ENCODE measurements at places on chromosomes 11 and 22.

DNA sequence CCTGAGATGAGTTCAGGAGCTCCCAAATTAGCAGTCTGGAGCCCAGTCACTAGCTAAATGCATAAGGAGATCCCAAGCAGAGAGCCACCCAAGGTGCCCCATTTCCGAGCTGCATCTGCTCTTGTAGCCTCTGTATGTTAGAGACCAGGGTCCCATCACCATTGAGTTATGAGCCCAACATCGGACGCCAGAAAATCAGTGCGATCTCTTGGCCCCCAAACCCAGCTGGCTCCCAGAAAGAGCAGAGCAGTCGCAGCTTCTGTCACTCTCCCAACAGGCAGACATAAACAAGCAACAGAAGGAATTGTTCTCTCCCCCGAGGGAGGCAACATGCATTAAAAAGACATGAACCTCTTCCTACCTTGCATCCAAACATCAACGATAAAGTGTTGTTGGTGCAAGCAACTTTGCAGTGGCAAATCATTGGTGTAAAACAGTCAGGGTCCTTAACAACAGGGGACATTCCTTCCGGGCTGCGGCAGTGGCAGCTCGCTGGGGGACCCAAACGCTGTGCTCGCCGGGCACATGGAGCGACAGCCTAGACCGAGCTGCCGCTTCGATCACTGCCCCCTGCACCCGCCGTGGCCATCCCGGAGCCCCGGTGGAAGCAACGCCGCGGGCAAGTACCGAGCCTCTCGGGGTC, 907.1 kb downstream of the DLG2 start:
- DNase-seq, result peak; percentile 41

GRCh38 chr22:43343262-43343669, at the start of gene SCUBE1:
TSS of gene SCUBE1 (minus strand) at chr22:43343372. CDS start at chr22:43343261, 111 bp downstream.
- DNase-seq, result peak; percentile 56

- DNase-seq, result no peak
These were observed 1.6 kb downstream of the KMT5B start for GRCh38 chr11:68211546-68211945.

GRCh38 chr22:43289976-43290721, 53.0 kb downstream of the SCUBE1 start:
- peak; percentile 62 for DNase-seq

DNA sequence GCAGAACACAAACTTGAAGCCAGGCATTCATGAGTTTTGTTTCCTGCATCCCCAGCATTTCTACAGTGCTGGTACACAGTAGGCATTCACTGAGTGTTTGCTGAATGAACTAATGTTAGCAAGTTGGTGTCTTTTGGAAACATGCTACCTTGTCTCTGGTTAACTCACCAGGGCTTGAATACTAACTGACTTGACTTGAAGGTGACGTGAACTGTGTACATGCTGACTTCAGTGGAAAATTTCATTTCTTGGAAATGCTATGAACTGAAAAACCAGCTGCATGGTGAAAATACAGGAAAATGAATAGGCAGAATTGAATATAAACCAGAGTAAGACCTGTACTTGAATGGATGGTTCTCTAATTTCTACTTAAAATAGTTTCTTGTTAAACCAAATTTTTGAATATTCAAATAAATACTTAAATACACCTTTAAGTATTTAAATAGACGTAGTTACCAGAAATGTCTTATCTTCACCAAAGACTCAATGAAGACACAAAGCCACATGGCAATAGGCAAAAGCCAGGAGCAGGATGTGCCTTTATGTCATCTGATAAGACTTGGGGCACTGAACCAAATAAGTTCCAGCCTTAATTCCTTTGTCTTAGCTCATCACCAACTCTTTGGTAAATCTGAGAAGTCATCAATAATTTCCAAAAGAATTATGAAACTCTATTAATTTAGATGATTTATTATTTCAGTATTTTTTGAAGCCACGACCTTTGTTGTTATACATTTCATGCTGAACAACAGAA, 39.7 kb upstream of the POU2AF2 start:
- no peak for DNase-seq

- no peak for DNase-seq
These were observed 23.6 kb downstream of the XRRA1 start for GRCh38 chr11:74925281-74925680.

DNA sequence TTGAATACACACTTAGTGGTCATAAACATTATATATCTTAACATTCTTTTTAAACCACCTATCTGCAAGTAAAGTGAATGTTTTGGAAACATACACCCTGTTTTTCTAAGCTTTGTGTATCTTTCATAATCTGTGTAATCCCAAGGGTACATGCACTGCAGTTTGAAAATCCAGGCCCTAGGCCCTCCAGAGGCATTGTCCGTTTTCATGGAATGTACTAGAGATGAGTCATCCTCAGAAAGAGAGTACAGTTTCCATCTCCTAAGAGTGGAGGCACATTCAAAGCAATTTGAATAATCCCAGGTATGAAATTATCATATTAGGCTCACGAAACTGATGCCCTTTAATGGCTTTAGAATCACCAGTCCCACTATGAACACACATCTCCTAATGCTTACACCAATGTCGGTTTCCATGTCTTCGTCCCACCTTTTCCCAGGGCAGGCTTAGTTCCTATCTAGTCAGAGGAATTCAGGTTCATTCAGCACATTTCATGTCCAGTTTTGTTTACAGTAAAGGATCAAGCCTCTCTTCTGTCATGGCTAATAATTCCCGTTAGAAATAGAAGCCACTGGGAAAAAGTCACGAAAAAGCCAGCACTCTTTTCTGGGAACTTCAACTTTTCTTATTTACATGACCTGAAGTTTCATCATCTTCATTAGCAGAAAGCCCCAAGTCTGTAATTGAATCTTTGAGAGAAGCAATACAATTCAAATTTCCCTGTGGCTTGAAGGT, 39.5 kb upstream of the CD44 start:
- DNase-seq, result no peak

DNA sequence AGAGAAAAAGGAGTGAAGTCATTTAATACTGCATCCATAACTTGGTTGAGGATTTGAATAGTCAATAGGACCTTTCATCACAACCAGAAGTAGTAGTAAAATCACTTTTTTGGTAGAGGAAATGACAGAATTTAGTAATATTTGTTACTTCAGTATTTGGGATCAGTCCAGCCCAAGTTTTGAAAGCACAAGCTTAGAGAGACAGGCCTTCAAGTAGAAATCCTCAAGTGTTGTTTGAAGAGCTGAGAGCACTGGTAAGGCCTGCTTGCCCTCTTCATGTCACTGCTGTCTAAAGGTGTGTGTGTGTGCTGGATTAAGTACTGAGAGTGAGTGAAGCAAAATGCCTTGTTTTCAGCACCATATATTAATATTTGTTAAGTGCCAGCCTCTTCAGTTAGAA, 137.3 kb downstream of the WNT11 start:
- no peak for DNase-seq

DNA sequence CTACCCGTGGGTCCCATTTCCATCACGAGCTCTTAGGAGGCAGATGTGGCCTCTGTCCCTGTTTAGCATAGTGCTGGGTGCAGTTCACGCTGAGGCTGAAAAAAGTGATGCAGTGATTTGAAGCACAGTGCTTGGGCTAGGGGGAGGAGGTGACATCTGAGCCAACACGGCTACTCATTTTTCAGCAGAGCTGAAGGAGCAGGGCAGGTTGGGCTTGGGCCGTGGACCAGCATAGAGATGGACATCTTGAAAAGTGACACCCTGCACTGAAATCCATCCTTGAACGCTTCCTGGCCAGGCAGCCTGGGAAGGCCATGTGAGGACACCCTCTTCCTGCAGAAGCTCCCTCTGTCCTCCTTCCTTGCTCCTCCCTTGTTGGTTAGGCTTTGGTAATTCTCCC, 66.4 kb downstream of the ADAMTS15 start:
- no peak for DNase-seq

- peak; percentile 37 for DNase-seq
These were observed 673.1 kb downstream of the KCNA4 start for GRCh38 chr11:29343465-29344333.

DNA sequence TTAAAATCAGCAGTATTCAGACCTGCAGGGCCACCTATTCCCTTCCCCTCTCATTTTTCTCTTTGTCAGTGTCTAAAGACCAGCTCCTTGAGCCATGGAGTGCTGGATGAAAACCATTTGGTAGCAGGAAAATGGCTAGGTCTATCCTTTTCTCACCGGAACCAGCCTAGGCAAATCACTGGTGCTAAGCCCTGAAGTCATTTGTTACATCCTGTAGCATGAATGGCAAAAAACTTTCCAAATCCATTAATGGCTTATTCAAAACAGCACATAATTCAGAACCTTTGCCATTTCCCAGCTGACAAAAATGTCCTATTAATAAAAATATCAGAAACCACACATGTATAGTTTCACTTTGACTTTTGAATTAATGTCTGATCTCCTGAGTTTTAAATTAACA, 209.5 kb upstream of the E2F8 start:
- DNase-seq, result no peak

DNA sequence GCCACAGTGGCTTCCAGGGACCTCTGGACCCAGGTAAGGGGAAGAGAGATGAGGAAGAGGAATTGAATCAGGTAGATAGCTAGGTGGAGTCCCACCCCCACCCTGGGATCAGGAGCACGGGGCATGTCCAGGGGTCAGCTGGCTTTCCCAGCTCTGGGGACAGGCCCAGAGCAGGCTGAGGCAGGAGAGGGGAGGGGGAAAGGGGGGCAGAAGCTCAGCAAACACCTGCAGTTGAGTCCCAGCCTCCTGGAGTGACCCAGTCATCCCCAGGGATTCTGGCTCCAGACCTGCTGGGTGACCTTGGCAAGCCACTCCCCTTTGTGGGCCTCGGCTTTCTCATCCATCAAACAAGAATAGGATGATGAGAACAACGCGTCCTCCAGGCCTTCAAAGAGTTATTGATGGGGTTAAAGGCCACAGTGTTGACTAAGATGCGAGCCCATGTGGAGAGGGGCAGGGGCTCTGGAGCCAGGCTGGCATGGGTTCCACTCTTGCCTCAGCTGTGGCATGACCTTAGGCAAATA, 16.0 kb downstream of the STARD10 start:
- DNase-seq, result no peak

DNA sequence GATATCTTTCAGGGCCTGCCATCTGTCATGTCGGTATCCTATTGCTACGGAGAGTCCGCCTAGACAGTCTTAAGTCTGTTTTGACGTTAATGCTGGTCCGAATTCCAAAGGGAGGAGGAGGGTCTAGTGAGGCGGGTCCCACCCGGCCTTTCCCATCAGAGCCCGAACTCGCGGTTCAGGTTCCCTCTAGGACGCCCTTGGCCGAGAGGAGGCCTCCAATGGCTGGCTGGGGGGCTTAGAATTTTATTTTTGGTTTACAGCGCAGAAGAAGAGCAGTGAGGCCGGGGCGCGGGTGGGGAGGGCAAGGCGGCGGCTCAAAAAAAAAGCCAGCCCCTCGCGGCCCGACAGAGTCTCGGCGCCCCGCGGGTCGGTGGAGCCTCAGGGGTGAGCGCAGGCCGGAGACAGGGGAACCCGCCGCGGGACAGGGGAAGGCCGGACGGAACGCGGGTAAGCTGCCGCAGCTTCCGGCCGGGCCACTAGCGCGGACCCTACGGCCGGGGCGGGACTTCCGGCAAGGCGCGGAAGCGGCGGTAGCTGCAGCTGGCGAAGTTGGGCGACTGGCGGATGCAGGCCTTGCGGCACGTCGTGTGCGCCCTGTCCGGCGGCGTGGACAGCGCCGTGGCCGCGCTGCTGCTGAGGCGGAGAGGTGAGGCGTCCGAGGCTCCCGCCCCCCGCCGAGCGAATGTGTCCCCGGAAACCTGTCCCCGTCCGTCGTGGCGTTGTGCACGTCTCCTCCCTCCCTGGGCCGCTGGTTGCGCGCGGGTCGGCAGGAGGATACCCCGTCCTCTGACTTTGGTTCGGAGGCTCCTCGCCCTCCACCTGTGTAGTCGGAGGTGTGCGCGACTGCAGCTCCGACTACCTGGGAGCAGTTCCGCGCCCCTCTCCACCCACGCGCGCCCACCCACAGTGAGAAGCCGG, at the start of gene TRMU:
Gene TRMU (plus strand): TSS at position 514 of the 918 bp plus-strand sequence. CDS start 51 bp downstream, at position 565.
- peak; percentile 93 for DNase-seq

GRCh38 chr22:42565956-42566355, 12.2 kb downstream of the SERHL2 start:
- no peak for DNase-seq

GRCh38 chr11:109772892-109773291, 320.3 kb upstream of the ZC3H12C start:
- no peak for DNase-seq

DNA sequence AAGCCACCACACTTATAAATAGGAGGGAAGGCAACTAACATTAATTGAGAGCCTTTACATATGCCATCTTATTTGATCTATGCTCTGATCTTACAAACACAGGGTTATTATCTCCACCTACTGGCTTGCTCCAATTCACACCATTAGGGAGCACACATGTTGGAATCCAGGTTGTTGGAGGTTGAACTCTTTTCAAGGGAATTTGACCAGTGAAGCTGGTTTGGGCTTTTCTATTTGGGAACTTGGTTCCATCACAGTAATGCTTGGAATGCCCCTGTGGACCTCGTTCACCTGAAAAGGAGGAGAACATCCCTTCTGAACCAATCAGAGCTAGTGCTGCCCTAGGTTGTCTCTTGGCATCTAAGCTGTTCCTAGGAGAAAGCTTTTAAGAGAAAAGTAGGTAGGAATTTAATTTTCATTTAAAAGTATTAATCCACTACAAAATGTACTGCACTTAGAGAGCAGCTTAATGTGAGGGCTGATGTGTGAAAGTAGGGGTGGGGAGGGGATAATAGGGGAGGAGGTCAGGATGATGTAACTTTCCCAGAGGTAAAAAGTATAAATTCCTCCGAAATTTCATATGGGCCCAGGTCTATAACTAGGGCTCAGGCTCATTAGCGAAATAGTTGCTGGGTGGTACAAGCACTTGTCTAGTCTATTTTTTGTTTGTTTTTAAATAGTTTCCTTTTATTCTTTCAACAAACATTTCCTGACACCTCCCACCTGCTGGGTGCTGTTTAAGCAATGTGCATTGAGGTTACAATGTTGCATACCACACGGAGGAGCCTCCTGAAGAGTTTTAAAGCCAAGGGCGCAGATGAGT, 7.6 kb upstream of the MICAL2 start:
- no peak for DNase-seq

DNA sequence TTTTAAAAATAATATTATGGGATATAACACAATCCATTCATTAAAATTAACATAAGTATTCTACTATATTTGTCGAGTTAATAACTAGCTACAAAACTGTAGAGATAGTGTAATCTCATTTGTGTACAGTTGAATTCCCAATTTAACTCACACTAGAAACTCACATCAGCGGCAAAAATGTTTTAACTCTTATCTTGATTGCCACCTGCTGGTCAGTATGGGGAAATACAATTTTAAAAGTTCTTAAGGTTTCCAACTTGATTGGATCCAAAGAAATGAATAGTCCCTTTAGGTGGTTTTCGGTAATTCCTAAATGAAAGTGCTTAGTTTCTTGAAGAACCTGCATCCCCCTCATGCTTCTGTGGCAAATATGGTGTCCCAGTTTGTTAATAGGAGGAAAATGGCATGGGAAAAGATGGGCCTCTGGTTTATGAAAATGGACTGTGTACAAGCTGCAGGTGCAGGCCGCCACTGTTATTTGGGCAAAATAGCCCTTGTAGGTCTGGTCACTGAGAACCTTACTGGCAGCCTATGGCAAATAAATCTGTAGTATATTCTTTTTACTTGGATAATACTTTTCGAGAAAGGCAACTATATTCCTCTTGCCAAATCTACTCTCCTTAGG, 33.7 kb upstream of the SLC17A6 start:
- peak; percentile 18 for DNase-seq

Measured in RPMI8226 (cell line).